ENCODE measurements at places on chromosomes 3 and 15.

- DNase-seq = no peak
These were observed 13.7 kb downstream of the CCR8 start for GRCh38 chr3:39343076-39343717.

DNA sequence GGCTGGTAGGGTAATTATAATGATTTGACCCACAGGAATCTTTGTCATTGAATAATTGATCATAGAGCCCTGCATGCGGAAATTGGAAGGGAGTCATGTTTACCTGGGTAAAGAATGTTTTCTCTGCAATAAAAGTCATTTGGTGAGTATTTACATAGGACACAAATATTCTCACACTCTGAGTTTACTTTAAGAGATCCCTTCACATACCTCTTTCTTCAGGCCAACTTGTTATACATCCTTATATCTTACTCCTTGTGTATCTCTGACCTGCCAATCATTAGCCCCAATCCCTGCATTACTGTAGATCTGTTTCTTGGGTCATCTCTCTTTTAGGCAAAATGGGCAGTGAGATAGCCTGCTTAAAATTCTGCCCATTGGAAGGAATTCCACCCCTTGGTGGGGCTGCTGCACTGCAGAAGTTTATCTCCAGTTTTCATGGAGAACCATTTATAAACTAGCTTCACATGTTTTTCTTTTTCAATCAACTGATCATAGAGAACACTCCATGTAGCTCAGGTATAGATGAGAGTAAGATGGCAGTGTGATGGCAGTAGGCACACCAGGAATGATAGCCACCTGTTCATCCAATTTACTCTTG, 46.2 kb downstream of the ILDR1 start:
- DNase-seq = no peak

- DNase-seq = no peak
These were observed 722 bp upstream of the CCDC50 start for GRCh38 chr3:191328383-191328961.

DNA sequence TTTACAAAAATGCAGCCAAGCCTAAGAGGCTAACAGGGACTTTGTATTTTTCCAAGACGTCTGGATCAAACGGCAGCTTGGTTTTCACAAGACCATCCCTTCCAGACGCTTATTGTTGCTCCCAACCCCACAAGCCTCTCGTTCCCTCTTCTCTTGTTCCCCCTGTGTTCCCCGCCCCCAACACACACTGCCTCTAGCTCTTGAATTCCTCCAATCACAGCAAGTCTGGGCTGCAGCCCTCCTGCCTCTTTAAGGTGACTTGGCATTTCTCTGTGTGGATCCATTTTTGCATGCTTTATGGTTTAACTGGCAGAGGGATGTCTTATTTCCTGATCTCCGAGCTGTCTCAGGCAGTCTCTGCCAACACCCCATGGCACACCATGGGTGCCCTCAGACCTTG, 182.2 kb downstream of the ABHD5 start:
- DNase-seq = no peak

DNA sequence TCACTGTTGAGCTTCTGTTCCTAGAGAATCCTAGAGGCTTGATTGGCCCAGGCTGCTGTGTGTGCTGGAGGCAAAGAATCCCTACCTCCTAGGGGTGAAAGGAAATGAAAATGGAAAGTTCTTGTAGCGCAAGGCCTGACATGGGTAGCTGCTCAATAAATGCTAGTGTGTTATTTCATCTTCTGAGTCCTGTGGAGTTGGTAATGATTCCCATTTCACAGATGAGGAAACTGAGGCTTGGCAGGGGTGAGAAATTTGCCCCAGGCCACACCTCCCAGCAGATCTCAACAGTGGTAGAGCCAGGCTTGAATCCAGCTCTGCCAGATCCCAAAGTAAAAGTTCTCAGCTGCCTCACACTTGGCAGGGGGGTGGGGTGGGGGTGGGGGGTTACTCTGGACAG, 26.1 kb downstream of the HDAC11 start:
- DNase-seq = no peak

- no peak for DNase-seq
These were observed 314.5 kb downstream of the TIGIT start for GRCh38 chr3:114608293-114608692.
